ENCODE measurements at places on chromosomes 11 and 22.

GRCh38 chr11:115961159-115962003 is 457.2 kb upstream of the CADM1 start:
- no peak for DNase-seq

- DNase-seq = no peak
Observed at GRCh38 chr11:6418557-6419008, 311 bp downstream of the APBB1 start.

DNA sequence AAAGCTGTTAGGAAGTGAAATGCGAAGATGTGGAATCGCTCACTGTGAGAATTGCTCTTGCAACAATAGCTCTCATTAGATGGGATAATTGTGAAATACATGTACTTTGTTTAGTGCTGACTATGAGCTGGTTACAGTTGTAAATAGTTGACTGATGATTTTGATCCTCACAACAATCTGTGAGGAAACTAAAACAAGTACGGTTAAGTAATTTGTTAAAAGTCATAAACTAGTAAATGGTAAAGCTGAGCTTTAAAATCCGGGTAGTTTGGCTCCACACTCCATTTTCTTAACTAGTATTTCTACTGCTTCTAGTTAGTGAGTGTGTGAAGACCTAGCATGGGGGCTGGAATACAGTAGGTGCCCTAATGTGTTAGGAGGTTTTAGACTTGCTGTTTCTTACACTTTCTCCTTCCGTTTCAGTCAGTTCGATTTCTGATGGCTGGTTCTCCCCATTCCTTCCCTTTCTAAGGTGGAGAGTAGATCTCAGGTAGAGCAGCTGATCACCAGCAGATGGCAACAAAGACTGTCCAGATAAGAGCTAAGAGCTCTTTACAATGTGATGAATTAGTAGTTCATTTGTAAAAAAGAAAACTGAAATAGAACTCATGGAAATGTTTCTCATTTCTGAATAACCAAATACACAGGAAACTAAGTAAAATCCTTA is 16.3 kb upstream of the CYP2R1 start:
- DNase-seq = no peak

DNA sequence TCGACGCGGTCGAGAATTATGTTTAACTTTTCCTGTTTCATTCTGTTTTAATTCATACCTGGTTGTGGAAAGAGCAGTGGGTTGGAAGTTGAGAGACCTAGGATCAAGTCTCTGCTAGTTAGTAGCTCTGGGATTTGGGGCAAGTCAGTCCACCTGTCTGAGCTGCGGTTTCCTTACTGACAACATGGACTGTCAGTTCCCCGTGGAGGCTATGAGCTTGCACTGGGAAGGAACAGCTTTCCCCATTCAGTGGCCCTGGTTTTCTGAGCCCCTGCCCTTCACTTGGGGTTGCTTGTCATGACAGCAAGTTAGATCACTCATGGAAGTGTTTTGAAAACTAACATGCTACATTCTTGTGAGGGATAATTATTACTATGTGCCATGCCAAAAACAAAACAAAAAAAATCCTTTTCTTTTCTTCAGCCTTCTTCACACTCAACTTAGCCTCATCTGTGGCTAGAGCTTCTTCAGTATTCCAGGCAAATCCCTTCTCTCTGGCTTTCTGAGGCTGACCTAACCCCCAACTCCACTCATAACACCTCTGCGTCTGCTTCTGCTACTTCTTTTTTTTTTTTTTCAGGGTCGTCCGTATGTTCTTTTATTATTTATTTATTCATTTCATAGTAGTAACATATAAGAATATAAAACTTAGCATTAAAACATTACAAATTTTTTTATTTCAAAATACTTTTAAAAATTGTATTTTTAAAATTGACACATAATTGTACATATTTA is 43.0 kb upstream of the ZBED5 start:
- DNase-seq = no peak

DNA sequence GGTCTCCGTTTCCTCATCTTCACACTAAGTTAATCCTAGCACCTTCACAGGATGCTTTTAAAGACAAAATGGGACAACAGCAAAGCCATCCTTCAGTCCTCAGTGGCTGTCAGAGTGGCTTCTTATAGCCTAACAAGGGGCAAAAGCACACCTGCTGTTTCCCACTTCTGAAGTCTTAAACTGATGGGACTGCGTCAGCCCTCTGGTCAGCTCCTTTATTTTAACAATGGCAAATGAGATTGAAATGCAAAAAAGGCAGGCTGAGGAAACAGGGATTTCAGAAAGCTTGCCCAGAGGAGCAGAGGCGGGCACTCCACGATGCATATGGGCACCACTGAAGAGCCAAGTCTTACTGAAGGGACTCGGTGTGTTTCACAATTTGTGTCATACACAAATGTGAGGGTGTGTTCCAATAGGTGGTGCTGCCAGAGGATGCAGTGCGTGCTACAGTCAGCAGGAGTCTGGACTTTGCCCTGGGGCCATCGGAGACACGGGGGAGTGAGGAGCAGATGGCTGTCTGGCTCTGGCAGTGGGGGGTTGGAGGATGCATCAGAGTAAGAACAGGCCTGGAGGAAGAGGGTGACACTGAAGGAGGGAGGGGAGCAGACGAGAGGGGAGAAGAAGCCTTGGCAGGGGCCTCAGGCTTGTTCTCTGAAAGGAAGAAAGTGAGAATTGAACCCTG is 47.3 kb downstream of the TENM4 start:
- DNase-seq = no peak

GRCh38 chr11:10351765-10352641 is 47.1 kb downstream of the ADM start:
- DNase-seq = no peak

DNA sequence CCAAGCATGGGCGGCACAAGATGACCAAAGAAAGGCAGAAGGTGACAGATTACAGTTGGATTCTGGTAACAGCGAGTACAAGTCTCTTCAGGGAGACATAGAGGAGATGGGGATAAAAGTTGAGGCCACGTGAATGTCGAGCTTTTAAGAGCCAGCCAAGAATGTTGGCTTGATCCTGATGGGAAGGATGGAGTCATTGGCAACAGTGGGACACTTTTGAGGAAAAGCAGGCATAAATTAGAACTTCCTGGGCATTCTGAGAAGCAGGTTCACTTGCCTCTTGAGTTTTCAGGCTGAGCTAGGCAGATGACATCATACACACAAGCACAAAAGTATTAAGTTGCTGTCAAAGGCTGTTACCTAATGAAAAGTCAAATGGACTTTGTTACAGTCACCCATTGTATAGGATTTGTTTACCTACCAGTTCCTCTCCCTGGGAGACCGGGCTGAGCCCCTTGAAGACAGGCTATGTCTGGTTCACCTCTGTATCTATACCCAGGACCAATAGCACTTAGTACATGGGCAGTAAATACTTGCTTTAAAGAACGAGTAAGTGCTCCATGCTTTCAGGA is 41.1 kb downstream of the TNRC6B start:
- DNase-seq = no peak

DNA sequence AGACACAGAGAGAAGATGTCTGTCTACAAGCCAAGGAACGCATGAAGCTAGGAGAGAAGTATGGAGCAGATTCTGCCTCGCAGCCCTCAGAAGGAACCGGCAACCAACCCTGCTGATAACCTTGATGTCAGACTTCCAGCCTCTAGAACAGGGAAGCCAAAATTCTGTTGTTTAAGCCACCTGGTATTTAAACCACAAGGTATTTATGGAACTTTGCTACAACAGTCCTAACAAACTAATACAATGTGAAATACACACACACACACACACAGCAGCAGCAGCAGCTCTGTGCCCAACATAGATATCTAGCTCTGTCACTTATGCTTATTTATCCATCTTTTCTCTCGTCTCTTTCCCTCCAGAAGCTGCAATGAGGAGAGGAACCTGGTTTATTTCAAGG is 400.0 kb downstream of the ETS1 start:
- no peak for DNase-seq

DNA sequence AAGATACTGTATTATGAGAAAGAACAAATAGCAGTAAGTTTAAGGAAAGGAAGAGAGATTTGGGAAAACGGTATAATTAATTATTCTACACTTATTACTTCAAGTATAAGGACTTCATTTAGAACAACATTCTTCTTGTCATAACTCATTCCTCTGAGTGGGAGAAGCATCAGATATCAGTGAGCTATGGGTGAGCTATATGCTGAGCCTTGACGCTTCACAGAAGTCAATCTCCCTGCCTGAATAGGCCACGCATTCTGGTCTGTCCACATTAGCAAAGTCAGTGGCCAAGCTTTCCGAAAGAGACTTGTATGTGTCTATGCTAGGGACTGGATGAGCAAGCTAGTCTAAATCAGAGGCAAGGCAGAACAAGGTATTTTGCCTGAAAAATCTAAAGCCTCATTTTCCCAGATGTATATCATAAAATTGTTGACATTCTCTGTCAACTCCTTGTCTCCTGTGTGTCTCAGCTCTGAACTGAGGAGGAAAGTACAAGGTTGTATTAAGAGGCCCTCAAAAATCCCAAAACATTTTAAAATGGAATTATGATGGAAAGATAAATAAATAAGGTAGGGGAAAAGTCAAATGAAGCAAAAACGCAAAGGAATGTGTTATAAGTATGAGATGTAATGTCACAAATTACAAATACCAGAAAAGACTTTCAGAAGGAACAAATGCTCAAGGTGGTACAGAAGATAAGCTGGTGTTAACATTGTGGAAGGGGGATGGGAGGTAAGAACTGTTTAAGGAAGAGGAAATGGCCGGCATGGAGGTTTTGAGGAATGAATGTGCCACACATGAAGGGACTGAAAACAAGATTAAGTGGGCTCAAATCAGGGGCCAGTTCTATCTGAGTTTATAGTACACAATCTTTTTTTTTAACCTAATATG is 1.4 kb downstream of the OR52N2 start:
- no peak for DNase-seq

DNA sequence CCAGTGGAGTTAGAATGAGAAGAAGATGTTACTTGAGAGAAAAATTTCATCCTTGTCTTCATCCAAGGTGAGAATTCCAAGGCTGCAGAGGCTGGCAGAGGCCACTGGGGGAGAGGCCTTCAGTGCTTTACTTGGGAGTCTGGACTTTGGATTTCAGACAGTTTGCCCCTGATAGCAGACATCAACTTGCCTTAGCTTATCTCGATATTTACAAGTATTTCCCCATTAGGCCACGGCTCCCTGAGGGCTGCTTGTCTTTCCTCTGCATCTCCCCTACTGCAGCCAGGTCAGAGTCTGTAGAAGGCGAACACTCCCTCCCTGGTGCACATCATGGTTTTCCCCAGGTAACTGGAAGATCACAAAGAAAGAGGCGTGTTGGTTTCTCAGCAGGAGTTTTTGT is 29.9 kb upstream of the BSX start:
- DNase-seq = no peak

DNA sequence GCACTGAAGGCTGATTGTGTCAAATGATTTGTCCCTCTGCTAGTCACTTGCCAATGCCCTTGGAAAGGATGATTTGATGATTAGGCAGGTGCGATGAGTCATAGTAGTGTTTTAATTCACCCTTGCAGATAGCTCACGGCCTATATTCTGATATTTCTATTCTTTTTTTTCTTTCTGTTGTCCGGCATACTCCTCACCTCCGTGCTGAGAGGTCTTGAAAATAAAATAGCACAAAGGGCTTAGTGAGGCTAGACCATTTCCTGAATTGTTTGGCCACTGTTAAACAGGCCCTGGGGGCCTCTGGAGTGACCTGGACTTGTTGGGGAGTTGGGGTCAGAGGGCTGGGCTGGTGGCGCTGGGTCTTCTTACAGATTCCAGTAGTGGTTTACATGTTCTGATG is 99.8 kb downstream of the ZBTB16 start:
- no peak for DNase-seq

All from astrocyte of the cerebellum (primary cell).